ENCODE measurements at places on chromosomes 1 and 21. TPM values are rescaled to one million over a fixed set of nuclear protein-coding genes. Genes with fewer than 3 reads are reported as not detected.

- no peak for DNase-seq
These were observed 4.1 kb downstream of the ADPRS start for GRCh38 chr1:36092798-36093185.

DNA sequence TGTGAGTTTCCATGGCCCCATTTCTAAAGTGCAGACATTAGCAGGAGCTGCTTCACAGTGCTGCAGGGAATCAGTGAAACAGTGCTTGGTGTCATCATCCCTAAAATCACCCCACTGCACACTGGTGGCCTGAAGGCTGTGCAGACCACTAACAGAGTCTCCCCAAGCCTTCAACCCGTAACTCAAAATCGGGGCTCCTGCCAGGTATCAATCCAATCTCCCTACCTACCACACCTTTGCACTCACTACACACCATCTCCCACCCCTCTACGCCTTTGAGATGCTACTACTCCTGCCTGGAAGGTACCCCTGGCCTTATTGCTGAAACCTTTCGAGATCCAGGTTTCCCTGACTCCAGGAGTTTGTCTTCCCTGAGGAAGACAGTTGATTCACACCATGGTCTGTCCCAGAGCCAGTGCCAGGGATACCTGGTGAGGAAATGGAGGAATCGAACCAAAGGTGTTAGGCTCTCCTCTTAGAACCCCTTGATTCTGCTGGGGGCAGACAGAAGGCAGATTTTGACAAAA, 25.5 kb downstream of the SLC2A1 start:
- no peak for DNase-seq

TRIM17 gene
- 0.26 TPM for total RNA-seq

GRCh38 chr21:42187976-42188653, 30.8 kb upstream of the ABCG1 start:
- no peak for DNase-seq

DNA sequence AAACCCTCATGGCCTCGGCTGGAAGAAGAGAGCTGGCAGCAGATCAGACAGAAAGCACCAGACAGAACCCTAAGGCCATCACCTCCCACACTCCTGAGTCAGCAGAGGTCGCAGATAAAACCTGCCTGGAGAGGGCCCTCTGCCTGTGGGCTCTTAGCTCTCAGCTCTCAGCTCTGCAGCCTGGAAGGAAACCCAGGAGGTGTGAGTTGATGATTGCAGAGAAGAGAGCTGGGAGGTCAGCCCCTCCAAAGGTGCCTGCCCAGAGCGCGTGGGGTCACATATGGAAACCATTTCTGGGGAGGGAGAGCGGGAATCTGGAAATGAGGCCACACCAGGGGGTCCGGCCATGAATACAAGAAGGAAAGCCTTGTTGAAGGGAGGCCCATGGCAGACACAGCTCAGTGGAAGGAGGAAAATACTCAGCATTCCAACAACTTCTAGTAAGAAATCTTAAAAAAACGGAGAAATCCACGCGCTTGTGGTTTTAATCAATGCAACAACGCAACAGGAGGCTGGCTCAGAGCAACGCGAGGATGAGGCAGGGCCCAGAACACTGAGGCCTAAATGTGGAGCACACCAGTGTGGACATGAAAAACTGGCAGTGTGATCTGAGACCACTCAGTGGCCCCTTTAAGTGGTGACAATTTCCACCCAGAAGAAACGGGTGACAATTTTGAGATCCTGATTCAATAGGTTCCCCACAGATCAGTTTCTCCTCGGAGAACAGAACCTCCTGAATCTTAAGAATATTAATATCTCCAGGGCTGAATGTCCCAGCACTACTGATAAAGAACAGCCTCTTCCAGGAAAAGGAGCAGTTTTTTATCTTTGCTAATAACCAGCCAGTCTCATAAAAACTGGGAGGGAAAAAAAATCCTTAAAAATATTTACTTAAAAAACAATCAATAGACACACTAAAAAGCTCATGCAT, 45.7 kb downstream of the PSMG1 start:
- DNase-seq = peak; percentile 24

DIRAS3 gene
- total RNA-seq = 1.8 TPM

DNA sequence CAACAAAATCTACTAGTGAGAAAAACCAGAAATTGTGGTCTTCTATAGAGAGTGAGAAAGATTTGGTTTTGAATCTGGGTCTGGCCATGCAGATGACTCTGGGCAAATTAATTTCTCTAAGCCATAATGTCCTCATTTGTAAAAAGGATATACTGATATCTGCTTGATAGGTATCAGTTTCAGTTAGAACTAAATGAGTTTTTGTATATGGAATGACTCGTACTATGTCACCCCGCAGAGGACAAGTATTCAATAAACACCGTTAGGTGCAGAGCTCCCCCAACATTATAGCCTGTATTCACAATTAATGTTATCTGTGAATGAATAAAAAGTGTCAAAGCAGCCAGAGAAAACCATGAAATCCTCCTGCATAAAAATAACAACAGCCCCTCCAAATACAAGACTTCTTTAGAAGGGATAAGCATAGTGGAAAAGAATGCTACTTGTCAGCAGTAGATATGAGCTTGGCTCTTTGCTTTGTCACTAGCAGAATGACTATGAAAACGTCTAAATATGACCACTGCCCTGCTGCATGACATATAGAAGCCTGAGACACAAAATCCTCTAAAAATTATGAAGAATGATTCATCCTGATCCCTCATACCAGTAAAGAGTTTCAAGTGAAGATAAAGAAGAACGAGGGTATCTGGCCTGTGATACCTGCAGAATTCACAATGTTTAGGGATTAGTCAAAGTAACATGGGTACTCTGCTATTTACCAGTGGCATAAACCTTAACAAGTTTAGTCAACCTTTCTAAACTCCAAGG, 17.8 kb downstream of the SCAF4 start:
- DNase-seq = peak; percentile 53

DNA sequence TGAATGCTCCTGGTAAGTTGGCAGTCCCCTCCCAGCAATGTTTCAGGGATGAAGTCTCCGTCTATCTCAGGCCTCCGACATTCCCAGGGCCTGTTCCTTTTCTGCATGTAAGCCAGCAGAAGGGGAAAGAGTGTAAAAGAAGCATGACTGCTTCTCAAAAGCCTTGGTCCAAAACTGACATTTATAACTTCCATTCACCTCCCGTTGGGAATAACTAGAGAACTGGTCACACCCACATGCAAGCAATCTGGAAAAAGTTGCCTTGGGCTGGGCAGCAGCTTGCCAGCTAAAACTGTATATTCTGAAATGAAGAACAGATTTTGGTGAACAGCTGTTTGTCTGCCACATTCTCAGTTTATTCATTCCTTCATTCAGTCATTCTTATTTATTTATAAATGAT, 24.2 kb upstream of the NPL start:
- no peak for DNase-seq

RGS1 gene
- 0.50 TPM for total RNA-seq

DMRTA2 gene
- total RNA-seq = not detected

C1orf116 gene
- not detected for total RNA-seq

DNA sequence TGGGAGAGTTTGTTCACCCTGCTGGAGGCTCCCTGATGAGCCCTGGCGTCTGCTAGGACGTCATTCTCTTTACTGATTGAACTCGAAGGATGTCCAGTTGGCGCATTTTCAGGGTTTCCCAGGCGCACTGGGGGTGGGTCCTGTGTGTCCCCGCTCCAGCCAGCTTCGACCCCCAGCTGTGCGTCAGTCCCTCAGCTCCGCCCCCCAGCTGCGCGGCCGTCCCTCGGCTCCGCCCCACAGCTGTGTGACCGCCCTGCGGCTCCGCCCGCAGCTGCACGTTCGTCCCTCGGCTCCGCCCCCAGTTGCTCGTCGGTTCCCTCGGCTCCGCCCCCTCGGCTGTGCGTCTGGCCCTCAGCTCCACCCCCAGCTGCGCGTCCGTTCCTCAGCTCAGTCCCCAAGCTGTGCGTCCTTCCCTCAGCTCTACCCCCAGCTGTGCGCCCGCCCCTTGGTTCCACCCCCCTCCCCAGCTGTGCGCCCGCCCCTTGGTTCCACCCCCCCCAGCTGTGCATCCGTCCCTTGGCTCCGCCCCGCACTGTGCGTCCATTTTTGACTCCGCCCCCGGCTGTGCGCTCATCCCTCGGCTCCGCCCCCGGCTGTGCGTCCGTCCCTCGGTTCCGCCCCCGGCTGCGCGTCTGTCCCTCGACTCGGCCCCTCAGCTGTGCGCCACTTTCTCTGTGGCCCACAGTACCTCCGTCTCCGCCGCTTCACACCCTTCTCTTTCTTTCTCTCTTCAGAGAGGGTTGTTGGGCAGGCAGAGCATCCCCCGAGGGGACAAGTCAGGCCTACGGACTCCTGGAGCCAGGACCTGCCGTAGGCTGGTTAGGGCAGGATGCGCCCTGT, 61.3 kb downstream of the FAAP20 start:
- peak; percentile 99 for DNase-seq

DNA sequence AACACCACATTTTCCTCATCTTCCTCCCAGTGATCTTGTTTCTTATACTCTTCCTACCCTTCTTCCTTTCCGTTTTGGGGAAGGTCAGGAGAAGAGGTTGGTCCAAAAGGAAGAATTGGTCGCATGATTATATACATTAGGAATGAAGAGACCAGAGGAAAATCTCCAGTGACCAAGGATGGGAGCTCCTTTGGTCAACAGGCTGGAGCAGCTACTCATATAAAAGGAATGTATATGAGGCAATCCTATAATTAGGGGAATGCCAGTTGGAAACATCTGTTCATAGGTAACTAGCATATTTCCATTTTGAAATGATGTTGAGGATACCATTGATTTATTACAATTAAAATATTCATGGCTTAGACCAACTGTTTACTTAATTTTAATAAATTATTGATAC, 114.5 kb downstream of the LRRC40 start:
- peak; percentile 54 for DNase-seq

GRCh38 chr1:178461104-178461503, 35.7 kb downstream of the CLEC20A start:
- no peak for DNase-seq

MATN1 gene
- total RNA-seq = not detected

LRRN2 gene
- total RNA-seq = 0.26 TPM

AGRN gene
- total RNA-seq = 38.3 TPM

DNA sequence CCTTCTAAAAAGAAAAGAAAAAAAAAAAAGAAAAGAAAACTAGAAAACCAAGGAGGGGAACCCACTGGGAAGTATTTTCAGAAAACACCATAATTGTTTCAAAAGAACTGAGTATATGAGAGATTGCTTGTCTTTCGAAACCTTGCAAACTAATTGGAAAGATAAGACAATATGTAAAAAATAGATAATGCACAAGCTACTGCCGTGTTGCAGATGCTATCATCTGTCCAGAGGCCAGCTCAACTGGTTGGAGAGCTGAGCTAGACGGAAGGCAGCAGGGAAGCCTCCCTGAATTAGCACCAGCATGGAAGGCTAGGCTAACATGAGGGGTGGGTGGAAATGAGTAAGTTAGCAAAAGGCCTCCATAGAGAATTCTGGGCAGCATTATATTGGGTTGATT, 16.2 kb upstream of the CACHD1 start:
- no peak for DNase-seq

GRCh38 chr1:207056673-207057072, 3.6 kb downstream of the PFKFB2 start:
- no peak for DNase-seq

DNA sequence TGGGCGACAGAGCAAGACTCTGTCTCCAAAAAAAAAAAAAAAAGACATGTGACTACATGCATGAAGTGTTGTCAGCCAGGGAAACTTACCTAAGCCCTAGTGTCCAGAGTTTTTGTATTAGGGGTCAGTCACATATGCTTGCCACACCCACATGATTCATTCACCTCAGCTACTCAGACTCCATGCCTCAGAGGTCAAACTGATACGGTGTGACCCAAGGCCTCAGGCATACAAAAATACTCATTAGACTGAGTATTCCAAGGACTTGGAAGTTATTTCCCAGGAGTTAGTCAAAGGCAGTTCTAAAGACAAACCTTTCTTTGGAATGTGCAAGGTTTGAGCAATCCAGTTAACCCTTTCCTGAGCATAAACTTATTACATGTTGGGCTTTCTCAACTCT, 6.3 kb upstream of the TRIM33 start:
- DNase-seq = peak; percentile 32

DNA sequence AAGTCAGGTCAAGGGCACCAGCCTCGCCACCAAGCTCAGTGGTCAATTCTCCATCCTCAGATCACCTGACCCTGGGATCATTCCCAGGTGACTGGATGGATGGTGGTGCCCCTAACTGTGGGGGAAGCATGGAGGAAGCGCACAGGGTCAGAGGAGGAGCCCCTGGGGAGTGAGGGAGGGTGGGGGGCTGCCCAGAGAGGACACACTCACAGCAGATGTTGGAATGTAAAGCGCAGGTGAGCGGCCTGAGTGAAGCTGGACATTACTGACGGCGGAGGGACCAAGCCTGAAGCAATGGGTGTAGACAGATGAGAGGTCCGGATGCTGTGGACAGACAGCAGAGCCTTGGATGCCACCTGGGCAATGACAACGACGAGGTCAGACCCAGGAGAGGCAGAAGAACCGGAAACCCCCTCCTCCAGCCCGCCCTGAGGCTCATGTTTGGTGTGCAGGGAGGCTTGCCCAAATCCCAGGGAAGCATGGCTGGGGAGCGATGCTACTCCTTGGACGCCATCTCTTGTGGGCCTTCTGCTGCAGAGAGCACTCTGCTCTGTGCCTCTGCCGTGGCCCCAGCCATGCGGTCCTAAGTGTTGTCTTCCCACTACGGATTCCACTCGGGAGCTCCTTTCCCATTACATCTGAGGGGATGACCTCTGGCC, 5.7 kb upstream of the CPLANE2 start:
- DNase-seq = no peak

ATAD3A gene
- 14.4 TPM for total RNA-seq

KCNE1 gene
- total RNA-seq = 0.33 TPM

S100A7 gene
- total RNA-seq = not detected

GRCh38 chr1:89041119-89041641, 18.5 kb upstream of the GBP3 start:
- peak; percentile 88 for DNase-seq

- DNase-seq = peak; percentile 96
These were observed 73.3 kb downstream of the MRPL37 start for GRCh38 chr1:54273092-54273794.

- DNase-seq = no peak
These were observed 32.8 kb downstream of the PADI6 start for GRCh38 chr1:17404820-17405219.

SNRNP40 gene
- total RNA-seq = 96.6 TPM

DNA sequence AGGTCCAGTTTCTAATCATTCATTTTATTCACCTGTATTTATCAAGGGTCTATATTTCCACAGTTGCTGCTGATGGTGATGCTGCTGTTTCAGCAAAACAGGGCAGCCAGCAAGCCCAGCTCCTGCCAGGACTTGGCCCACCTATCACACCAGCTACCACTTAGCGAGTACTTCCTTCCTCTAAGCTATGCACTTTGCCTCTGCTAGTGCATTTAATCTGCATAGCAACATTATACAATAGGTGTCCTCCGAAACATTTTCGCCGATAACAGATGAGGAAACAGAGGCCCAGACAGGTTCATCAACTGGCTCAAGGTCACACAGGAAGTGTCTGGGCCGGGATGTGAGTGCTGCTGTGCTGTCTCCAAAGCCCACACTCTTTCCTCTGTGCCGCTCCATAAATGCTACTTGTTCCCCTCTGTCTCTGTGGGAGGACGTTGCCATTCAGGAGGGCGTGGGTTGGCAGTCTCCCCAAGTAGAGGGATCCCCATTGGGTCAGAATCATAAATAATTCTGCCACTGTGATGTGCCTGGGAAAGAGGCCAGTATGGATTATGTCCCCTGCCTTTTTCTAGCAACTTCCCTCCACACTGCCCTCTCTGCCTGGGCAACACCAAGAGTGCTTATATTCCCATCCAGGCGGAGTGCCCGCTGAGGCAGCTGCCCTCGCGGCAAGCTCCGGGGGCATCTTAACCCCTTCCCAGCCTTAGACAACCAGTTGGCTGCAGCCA, 9.4 kb upstream of the PLEKHA6 start:
- DNase-seq = no peak

LGR6 gene
- not detected for total RNA-seq

- DNase-seq = no peak
These were observed 827 bp downstream of the RFX5 start for GRCh38 chr1:151346082-151346768.

CELA3B gene
- not detected for total RNA-seq
